ENCODE measurements at places on chromosomes 16 and 17.

DNA sequence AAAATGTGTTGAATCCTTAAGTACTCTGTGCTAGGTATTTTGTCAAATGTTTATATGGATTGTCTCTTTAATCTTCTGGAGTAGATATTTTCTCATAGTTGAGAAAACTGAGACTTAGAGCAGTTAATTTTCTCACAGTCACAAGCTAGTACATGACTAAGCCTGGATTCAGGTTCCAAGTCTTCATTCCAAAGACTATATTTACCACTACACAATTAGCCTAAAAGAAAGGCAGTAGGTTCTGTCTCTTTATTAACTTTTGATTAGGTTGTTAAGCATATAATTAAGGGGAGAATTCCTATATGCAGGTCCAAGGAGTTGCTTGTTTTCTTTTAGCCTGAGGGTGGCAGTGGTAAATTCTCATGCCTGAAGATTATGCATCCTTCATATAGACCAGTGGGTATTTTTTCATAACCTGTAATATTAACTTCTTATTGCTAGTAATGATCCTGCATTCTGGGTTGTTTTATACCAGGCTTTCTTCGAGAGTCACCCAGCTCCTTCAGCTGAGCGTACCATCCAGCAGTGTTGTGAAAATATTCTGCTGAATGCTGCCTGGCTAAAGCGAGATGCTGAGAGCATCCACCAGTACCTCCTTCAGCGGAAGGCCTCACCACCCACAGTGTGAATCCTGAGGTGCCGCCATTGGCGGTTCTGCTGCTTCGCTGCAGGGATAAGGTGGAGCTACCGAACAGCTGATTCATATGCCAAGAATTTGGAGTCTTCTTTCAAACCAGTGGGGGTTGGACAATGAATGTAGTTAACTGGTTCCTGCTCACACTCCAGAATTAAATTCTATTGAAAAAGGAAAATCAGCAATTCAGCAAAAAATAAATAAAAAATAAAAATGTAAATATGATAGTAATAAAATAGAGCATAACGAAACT, 28.2 kb upstream of the KPNB1 start:
- DNase-seq, result peak; percentile 61

DNA sequence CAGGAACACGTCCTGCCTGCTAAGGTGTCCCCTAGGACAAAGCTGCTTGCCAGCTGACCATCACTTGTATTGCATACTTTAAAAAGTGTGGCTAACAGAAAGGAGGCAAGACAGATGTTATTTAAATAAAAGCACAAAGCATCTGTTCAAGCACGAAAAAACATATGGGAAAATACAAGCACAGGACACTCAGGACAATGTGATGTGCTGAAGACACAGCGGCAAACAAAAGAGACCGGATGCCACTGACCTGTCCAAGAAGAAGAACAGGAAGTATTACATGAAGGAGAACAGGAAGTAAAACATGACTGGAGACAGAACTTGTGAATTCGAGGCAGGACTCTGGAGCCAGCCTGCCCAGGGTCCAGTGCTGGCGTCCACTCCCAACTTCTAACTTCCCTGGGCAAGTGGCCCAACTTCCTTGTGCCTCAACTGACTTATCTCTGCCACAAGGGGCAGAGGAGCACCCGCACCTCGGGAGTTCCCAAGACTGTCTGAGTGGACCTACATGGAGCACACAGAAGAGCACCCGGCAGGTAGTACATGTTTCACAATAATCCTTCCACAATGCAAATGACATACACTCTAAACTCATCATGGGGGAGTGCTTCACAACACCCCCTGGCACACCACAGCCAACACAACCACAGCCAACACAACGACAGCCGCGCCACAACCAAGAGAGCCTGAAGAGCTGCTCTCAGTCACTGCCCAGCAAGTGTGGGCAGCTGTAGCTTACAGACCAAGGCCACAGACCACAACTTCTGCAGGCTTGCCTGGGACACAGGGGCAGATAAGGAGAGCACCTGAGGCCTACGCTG, 36.6 kb downstream of the ANKRD11 start:
- peak; percentile 60 for DNase-seq

- DNase-seq, result peak; percentile 34
Measured at GRCh38 chr16:87729266-87729954, 36.4 kb downstream of the KLHDC4 start.

GRCh38 chr17:61575352-61575975, 15.6 kb downstream of the NACA2 start:
- no peak for DNase-seq

GRCh38 chr16:75099738-75100602, 16.6 kb downstream of the LDHD start:
- DNase-seq, result peak; percentile 68

DNA sequence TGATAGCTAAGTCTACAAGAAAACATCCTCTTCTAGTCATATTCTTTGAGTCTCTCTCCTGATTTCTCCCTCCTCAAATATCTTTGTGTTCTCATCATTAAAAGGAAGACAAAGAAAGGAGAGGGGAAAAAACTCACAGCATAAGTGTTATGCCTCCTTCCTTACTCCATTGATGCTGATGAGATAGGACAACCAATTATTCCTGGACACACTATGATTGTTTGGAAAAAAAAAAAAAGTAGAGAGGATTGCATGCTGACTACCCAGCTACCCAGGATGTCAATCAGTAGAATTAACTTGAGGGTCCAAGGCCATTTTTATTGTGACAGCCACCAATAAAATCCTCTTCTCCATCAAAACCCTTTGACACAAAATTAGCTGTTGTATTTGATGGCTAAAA, 299.1 kb upstream of the CDH8 start:
- DNase-seq, result no peak

- DNase-seq, result no peak
Measured at GRCh38 chr17:80722661-80723060, 178.0 kb downstream of the RPTOR start.

DNA sequence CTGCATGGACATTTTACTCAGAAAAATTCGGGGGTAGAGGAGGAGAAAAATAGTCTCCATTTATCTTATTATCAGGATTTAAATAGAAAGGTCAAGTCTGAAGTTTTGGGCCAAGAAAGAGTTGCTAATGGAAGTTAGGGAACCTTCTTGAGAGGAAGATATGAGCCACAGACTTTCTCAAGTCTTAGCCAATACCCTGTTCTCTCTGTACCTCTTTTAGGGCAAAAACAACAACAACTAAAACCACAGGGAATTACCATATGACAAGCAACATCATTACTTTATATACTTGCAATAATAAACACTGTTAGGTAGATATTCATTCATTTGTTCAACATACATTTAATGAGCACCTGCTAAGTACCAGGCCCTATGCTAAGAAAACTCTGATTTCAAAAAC, 282.2 kb upstream of the CDH5 start:
- DNase-seq, result no peak

DNA sequence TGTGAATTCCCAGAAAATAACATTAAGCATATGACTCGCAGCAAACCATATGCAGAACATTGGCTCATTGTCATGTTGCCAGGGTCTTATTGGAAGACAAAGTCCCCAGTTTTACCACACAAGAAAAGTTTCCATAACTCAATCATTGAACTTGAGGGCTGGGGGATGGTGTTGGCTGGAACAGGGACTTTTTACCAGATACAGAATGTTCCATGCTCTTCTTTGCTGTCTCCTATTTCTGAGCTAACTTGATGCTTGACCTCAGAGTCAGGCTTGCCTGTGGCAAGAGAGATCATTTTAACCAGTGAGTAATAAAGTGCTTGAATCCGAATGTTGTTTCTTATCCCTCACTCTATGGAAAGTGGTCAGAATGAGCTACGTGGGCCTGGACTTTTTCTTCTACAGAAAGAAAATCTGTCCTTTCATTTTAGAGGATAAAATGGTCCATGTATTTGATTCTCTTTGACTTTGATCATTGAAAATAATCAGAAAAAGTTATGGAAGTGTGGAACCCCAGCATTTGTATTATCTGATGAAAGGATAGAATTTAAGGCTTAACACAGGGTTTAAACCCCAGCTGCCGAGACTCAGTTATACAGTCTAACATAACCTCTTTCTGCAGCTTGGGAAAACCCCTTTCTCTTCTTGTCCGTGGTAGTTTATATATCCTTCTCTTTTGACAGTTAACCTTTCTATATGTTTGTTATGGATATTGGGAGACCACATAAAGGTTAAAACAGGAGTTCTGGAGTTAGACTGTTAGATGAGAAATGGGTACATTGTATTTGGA, 67.0 kb downstream of the TUBD1 start:
- DNase-seq, result no peak

DNA sequence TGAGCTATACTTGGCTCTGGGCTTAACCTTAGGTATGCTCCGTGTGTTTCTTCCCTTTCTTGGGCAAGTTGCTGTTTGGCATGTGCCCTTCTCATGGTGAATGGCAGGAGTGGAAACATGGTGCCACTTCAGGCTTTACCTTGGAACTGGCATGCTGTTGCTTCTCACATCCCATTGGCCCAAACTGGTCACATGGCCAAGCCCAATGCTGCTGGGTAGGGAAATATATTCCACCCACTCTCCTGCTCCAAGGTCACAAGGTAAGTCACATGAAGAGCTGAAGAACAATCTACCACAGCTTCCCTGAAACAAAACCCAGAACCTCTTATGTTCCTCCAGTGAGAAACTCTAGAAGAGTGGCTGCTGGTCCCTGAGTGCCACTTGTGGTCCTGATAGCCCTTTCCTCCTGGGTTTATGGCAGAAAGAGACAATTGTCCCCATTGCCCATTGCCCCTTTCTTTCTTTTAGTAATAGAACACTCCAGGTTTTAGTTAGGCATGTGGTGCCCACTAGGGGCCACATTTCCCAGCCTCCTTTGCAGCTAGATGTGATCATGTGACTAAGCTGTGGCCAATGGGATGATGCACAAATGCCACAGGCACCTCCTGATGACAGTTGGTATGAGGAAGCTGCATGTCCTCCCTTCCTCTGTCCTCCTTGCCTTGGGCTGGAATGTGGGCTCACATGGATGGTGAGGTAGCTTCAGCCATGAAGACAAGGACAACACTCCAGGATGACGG, 50.3 kb downstream of the MEOX1 start:
- DNase-seq, result no peak

- DNase-seq, result no peak
Measured at GRCh38 chr17:59311051-59311468, 20.4 kb upstream of the YPEL2 start.

- DNase-seq, result peak; percentile 37
Measured at GRCh38 chr16:1152123-1152638, 725 bp upstream of the CACNA1H start.

GRCh38 chr16:55240888-55241287, 83.1 kb upstream of the IRX6 start:
- DNase-seq, result no peak

GRCh38 chr17:74130276-74130675, 73.2 kb upstream of the RPL38 start:
- no peak for DNase-seq

DNA sequence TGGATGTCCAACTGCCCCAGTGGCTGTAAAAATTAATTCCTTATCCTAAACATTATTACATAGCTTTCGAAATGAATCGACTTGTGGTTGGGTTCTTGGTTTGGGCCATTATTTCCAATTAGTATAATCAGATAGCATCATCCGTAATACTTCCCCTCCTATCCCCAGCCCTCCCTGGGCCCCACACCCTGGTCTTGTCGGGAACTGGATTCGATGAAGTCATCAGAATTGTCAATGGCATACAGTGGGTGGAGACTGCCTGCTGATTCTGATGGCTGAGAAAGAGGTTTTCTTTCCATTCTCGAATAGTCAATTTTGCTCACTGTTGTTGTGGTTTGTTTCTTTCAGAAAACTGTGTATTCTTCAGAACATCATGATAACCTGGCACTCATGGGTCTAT, 395.1 kb downstream of the SEC14L1 start:
- DNase-seq, result no peak

DNA sequence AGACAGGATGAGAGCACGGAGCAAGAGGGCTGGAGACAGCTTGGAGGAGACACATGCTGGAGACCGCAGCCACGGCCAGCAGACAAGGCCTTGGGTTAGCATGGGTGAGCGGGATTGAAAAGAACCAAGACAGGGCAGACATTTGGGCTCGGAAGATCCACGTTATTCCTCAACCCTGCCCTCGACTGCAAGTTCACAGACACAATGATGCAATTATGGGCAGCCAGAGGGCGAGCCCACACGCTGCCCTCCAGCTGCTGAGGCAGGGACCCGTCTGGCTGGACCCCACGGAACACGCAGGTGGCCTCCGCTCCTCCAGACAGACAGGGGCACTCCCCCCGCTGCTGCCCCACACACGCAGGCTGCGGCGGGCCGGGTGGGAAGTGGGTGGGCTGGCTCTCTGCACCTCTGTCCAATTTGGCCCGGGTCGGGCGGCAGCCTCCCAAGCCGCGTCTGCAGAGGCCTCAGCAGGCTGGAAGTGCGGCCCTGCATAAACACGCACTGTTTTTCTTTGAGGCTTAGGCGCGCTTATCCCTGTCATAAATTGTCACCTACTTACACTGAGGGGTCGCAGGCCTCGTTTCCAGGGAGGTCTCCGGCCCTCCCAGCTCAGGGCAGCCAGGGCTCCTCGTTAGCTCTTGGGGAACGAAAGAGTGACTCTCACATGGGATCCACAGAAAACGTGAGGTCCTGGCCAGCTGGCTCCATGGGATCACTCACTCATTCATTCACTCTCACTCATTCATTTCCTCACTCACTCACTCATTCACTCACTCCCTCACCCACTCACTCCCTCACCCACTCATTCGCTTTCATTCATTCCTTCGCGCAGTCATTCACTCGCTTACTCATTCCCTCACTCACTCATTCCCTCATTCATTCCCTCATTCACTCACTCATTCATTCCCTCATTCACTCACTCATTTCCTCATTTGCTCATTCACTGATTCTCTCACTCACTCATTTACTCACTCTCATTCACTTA, 303.9 kb downstream of the C16orf95 start:
- no peak for DNase-seq

GRCh38 chr17:32357615-32358014, 7.7 kb downstream of the ZNF207 start:
- no peak for DNase-seq

DNA sequence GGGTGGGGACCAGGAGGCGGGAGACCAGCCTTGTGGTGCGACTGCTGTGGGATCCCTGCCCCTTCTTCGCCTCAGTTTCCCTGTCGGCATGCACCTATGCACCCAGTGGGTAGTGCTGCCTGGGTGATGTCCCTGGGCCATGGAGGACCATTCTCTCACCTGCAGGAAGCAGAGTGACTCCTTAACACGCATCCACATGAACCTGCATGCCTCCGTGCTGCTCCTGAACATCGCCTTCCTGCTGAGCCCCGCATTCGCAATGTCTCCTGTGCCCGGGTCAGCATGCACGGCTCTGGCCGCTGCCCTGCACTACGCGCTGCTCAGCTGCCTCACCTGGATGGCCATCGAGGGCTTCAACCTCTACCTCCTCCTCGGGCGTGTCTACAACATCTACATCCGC, 25.2 kb downstream of the ADGRG5 start:
- DNase-seq, result no peak
